ENCODE measurements at places on chromosomes 2 and 18. TPM values are rescaled to one million over a fixed set of nuclear protein-coding genes. Genes with fewer than 3 reads are reported as not detected.

DNAJC5G gene
- total RNA-seq: not detected

VIL1 gene
- 0.57 TPM for total RNA-seq

DNA sequence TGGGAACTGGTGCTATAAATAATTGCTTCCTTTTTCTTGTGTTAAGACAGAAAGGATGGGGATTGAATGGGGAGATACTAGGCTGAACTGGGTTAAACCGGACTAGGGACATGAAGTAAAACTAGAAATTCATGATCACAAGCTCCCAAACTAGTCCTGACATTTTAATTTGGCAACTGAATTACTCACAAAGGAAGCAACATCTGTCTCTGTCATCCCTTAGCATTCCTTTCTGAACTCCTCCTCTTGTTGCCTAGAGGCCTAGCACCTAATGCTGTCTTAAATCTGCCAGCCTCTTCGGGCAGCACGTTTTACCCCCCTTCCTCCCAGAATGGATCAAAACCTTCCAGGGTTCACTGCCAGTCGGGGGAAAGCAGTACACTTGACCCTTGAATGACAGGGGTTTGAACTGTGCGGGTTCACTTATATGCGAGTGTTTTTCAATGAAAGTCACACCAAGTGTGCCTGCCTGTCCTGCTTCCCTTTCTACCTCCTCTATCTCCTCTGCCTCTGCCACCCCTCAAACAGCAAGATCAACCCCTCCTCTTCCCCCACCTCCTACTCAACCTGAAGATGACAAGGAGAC, 8.2 kb downstream of the KCTD1 start:
- no peak overlapping the region for H3K27ac ChIP-seq
- H3K27me3 ChIP-seq: no peaks in the 10 kb centered on the region
- peaks cover 2% of the 10 kb centered on the region for H3K36me3 ChIP-seq
- no peak overlapping the region for H3K4me3 ChIP-seq
- H3K4me1 ChIP-seq: peaks cover 35% of the 10 kb centered on the region

DNA sequence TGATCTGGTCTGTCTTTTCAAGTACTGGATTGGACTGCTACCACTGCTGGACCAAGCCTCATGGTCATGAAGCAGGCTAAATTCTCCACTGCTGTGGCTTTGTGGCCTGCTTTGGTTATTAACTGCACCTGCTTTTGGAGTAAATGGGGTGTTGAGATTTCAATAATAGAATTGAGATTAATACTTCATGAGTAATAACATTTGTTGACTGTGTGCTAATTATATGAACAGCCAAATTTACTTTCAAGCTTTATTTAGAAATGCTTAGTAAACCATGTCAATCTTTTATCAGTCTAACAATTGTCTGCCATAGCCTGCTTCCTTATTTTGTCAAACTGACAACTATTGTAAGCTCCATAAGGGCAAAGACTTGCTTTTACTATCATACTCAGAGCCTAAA, 27.4 kb upstream of the MTIF2 start:
- H3K27me3 ChIP-seq: no peaks in the 10 kb centered on the region
- no peak overlapping the region for H3K4me3 ChIP-seq
- no peaks in the 10 kb centered on the region for H3K4me1 ChIP-seq
- no peak for DNase-seq
- no peak overlapping the region for H3K27ac ChIP-seq

GRCh38 chr18:76467371-76468190, 27.5 kb downstream of the ZNF516 start:
- H3K4me1 ChIP-seq: peaks cover 10% of the 10 kb centered on the region
- DNase-seq: no peak
- no peak overlapping the region for H3K27ac ChIP-seq
